ENCODE measurements at places on chromosomes 16 and 17.

- DNase-seq, result peak; percentile 4
Measured at GRCh38 chr17:7852919-7853690, 1.8 kb upstream of the TMEM88 start.

GRCh38 chr17:18984273-18985114, 20.1 kb downstream of the FAM83G start:
- no peak for DNase-seq

GRCh38 chr17:32805029-32805976, 71.6 kb downstream of the MYO1D start:
- DNase-seq, result no peak

DNA sequence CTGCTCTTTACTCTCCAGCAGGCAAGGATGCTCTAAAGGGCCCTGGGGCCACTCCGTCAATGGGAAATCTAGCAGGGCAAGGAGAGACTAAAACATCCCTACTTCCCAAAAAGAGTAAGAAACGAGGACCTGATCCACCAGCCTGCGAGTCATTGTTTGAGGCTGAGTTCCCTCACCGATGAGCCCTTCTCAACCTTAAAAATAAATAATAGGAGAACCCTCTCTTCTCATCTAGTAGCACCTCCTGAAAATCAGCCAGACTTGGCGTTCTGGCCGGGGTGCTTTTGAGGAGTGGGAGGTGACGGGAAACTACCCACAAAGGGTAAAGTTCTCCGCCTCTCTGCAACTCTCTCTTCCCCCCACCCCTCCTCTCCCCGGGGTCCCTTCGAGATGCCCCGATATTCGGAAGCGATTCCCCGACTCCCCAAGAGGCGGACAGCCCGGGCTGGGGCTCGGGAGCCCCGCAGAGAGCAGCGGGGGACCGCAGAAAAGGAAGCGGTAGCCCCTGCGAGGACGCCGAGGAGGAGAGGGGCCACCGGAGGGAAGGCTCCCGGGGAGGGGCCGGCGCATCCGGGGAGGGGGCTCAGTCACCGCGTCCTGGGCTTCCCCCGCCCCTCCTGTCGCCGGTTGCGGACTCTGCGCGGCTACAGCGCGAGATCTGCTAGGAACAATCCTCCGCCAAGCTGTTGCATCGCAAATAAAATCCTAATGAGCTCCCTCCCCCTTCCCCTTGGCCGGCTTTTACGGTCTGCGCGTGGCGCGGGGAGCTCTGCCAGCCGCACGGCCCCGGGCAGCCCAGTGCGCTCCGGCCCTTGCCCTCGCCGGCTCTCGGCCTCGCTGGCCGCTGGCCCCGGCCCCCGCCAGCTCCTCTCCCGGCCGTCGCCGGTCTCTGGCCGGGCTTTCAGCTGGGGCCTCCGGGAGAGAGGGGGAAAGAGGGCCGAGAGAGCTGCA, 1.3 kb downstream of the HOXB9 start:
- no peak for DNase-seq

GRCh38 chr16:16144416-16144815, 78.9 kb downstream of the ABCC6 start:
- DNase-seq, result no peak

GRCh38 chr17:44672479-44673093, 16.3 kb downstream of the MEIOC start:
- DNase-seq, result no peak

GRCh38 chr17:50099003-50099402, 3.9 kb downstream of the PDK2 start:
- DNase-seq, result no peak

- no peak for DNase-seq
Measured at GRCh38 chr16:49618955-49619354, 237.0 kb downstream of the ZNF423 start.

- no peak for DNase-seq
Measured at GRCh38 chr17:7557775-7558543, 591 bp upstream of the TNFSF13 start.

GRCh38 chr16:47731252-47731651, 270.1 kb downstream of the PHKB start:
- no peak for DNase-seq

DNA sequence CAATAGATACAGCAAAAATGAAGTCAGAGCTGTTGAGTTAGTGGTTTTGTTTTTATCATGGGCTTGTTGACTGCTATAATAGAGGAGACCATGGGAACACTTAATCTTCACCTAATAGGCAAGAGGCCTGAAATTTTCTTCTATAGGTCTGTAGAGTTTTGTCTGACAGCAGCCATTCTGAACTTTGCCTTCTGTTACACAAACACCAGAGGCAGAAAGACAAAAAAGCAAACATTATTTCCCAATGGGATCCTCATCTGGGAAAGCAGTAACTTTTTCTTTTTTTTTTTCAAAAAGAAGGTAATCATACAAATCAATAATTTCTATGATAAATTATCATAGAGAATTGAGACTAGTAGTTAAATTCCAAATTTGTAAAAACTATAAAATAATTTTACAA, 494.1 kb downstream of the TOX3 start:
- no peak for DNase-seq

GRCh38 chr17:22515599-22515998, 823.3 kb downstream of the KCNJ18 start:
- no peak for DNase-seq

GRCh38 chr17:7880076-7880868, 8.3 kb upstream of the CHD3 start:
- no peak for DNase-seq

DNA sequence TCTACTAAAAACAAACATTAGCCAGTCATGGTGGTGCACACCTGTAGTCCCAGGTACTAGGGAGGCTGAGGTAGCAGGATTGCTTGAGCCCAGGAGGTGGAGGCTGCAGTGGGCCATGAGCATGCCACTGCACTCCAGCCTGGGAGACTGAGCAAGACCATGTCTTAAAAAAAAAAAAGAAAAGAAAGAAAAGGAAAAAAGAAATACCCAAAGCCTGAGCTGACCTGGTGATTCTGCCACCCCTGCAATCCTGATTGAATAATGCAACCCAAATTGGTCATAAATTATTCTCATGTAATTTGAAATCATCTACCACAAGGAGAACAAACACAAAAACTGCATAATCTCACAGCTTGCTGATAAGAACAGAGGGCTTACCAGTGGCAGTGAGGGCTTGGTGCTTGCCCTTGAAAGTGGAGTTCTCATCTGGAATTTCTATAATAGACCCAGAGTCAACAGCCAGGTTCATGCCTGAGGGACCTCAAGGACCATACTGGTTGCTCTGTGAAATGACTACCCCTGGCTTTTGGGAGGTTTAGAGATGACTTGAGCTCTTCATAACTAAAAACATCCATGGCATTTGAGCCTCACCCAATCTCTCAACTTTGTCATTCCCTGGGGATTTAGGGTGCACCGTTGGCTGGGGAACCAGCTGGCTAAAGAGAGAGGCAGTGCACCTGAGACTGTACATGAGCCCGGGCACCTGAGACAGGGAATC, 35.4 kb upstream of the TMC5 start:
- DNase-seq, result no peak

DNA sequence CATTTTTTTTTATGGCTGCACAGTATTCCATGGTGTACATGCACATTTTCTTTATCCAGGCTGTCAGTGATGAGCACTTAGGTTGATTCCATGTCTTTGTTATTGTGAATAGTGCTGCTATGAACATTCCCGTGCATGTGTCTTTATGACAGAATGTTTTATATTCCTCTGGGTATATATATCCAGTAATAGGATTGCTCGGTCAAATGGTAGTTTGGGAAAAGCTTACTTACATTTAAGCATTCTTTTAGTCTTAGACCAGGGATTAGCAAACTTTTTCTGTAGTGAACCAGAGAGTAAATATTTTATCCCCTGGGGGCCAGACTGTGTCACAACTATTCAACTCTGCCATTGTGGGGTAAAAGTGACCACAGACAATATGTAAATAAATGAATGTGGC, 40.2 kb downstream of the MED13 start:
- DNase-seq, result no peak

DNA sequence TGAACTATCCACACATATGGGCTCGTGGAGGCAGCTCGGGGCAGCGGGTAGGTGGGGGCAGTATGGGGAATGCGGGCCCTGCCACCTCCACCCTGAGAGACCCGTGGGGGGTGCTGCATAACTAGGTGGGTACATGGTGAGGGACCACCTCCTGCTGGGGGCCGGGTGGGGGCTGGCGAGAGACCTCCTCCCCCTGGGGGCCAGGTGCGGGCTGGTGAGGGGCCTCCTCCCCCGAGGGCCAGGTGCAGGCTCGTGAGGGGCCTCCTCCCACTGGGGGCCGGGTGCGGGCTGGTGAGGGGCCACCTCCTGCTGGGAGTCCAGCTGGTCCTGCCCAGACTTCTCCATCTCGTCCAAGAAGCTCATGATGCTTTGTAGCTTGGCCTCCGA, 25.4 kb downstream of the CEP131 start:
- DNase-seq, result no peak

- no peak for DNase-seq
Measured at GRCh38 chr17:39835038-39835786, 28.9 kb downstream of the IKZF3 start.

- DNase-seq, result no peak
Measured at GRCh38 chr16:57764341-57765159, 29.0 kb downstream of the KATNB1 start.

- DNase-seq, result no peak
Measured at GRCh38 chr16:12569061-12569460, 234.6 kb downstream of the CPPED1 start.

Data from stimulated activated CD4-positive, alpha-beta T cell treated with anti-CD3 and anti-CD28 coated beads, Interleukin-4, amount 100 ng/mL, for 24 hours (primary cell).